ENCODE measurements at places on chromosomes 1 and 21.

DNA sequence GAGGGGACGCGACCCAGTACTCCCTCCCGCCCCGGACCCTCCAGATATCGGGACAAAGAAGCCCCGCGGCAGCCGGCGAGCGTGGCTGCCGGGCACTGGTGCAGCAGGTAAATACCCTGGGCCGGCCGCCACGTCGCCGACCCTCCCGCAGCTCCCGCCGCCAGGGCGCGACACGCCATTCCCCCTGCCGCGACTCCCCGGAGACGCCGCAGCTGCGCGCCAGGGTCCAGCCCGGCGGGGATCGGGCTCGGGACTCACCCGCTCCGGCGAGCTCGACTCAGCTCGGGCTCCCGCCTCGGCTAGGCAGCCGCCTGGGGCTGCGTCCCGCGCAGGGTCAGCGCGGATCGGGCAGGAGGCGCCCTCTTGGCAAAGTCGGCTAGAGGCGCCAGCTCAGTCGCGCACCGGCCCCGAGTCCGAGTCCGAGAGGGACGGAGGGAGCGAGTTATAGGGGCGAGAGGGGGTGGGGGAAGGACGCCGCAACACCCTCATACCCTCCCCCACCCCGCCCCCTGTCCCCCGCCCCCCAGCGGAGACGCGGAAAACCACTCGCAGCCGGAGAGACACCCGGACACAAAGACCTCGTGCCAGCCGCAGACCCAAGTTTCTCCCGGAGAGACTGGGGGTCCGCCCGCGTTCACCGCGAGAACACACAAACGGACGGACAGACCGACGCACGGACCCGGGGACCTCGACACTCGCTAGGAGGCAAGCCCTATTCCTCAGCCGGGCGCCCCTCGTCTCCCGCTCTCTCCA, 985 bp downstream of the SYT6 start:
- no peak for DNase-seq

GRCh38 chr21:44006017-44006619, 6.0 kb upstream of the TRAPPC10 start:
- DNase-seq = peak; percentile 84

DNA sequence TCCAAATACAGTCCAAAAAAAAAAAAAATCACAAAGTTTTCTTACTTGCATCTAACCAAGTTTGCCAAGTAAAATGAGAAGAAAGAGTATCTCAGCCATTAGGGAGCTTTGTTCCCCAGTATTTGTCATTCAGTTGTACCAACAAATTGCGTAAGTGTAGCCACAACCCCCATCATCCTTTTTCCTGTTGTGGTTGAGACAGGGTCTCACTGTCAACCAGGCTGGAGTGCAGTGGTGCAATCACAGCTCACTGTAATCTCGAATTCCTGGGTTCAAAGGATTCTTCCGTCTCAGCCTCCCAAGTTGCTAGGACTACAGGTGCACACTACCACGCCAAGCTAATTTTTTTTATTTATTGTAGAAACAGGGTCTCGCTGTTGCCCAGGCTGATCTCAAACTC, 9.5 kb downstream of the STX6 start:
- no peak for DNase-seq

GRCh38 chr1:63624911-63625310, 31.7 kb downstream of the PGM1 start:
- DNase-seq = no peak

DNA sequence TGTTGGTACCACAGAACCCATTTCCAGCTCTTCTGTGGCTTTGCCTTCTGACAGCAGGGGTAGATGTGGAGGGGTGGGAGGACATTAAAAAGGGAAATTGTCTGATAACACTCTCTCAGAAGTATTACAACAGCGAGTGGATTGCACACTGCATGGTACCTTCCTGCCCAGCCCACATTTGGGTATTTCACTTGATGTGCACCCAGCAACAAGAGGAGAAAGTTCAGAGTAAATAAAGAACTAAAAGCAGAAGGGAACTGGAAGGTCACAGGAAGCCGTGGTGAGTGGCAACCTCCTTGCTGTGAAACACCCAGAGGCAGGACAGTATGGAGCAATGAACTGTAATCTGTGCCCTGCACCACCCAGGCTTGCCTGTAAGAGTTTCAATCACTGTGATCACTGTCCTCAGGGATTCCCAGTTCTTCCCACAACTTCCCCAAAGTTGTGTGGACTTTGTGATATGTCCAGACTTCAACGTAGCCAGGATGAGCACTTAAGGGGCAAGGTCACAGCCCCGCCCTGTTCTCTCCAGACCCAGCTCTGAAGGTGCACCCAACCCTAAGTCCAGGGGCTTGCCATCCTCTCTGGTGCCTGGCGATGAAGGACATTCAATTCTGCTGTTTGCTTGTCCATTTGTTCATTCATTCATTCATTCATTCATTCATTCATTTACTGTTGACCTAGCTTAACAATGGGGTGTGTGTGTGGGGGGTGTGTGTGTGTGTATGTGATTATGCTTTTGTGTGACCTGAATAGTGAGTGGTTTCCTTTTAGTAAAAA, 18.7 kb upstream of the F5 start:
- DNase-seq = no peak

DNA sequence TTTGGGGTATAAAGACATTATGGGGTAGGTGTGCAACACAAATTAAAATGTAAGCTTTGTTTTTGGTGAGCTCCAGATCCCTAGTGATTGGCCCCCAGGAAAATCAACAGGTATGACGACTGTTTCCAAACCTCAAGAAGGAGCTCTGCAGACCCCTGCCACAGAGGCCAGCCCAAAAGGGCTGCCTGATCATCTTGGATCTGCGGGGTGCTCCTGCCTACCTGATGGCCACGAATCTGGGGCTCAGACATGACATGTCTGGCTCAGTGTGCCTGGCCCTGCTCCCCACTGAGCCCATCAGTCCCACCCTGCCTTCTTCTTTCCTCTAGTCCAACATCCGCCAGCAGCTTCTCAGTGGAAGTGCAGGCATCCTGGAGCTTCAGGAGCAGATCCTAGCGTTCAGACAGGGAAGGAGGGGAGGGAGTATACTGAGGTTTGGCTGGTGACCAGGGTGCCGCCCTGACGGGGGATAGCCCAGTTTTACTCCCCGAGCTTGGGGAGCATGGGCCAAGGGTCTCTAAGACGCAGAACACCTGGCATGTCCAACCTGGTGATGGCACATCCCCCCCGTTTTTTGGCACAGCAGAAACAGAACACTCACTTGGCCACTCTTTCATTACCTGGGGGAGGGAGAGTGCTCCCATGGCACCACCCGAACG, 31.8 kb downstream of the ZNF496 start:
- no peak for DNase-seq

All from GM04503 (cell line).